Epithelial cell of proximal tubule (primary cell): ENCODE measurements at places on chromosomes 6 and 20. TPM values are rescaled to one million over a fixed set of nuclear protein-coding genes. Genes with fewer than 3 reads are reported as not detected.

DNA sequence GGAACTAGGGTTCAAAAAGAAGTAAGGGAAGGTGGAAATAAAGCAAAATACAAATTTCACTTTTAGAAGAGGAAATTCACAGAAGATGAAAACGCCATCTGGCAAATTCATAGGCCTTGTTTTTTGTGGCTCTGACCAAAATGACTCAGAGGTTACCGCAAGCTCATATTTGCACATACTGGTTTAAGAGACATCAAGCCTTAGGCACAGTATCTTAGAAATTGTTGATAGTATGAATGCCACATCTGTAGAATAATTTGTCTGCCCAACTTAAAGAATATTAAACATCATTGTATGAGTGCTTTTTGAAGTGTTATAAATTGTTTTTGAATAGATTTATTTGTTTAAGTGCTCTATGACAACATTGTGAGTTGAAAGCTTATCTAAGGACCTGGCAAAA, 10.6 kb downstream of the TAAR1 start:
- no peak for DNase-seq

GRCh38 chr6:89794324-89794723, 25.3 kb downstream of the MDN1 start:
- DNase-seq, result no peak

- no peak for DNase-seq
These were observed 36.2 kb upstream of the MRPS18A start for GRCh38 chr6:43723737-43724295.

- no peak for DNase-seq
These were observed 25.3 kb upstream of the MTHFD1L start for GRCh38 chr6:150840185-150840584.

DNA sequence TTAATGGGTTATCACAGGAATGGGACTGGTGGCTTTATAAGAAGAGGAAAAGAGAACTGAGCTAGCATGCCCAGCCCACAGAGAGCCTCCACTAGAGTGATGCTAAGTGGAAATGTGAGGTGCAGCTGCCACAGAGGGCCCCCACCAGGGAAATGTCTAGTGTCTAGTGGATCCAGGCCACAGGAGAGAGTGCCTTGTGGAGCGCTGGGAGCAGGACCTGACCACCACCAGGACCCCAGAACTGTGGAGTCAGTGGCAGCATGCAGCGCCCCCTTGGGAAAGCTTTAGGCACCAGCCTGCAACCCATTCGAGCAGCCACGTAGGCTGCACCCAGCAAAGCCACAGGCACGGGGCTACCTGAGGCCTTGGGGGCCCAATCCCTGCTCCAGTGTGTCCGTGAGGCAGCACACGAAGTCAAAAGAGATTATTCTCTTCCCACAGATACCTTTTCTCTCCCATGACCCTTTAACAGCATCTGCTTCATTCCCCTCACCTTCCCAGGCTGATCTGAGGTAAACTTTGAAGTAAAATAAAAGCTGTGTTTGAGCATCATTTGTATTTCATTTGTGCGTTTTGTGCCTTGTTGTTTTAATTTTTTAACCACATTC, 4.4 kb downstream of the HLA-E start:
- DNase-seq, result no peak

Gene PRELID3B
- 75.7 and 76.3 TPM in 2 replicates for total RNA-seq

Gene ARG1
- total RNA-seq, result not detected in 2 replicates

Gene MAFB
- 0.12 TPM in 1 of 2 replicates, not detected in the other for total RNA-seq

GRCh38 chr20:10427060-10427692, 6.8 kb downstream of the MKKS start:
- no peak for DNase-seq
